Mammary epithelial cell (primary cell): ENCODE measurements at places on chromosomes 6 and 20. TPM values are rescaled to one million over a fixed set of nuclear protein-coding genes. Genes with fewer than 3 reads are reported as not detected.
A peak's percentile ranks its signal among the peaks of the same experiment; 100 is the strongest.

DNA sequence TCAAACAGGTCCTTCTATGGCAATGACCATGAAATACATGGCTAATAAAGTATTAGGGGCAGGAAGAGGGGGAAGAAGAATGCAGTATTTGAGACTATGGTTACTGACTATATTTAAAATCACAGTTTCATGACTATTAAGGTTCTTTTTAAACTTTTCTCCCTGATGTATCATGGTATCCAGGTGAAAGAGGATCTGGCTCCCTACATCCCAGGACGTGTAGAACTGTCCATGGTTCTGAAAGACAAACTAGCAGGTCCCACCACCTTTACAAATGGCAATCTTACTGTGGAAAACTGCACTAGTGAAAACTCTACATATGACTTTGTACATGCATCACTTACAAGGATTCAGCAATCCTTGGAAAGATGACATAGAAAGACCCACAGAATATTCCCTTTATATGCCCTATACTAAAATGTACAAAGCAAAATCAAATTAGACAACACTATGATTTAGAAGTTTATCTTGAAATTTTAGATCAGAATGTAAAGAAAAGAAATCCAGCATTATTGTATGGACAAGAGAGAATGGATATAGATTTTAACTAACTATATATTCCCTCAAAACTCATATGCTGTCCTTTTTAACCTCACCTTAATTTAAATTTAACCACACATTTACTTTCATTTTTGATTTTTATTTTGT lies 33.5 kb downstream of the RPP21 start:
- peak; percentile 28 for DNase-seq

DNA sequence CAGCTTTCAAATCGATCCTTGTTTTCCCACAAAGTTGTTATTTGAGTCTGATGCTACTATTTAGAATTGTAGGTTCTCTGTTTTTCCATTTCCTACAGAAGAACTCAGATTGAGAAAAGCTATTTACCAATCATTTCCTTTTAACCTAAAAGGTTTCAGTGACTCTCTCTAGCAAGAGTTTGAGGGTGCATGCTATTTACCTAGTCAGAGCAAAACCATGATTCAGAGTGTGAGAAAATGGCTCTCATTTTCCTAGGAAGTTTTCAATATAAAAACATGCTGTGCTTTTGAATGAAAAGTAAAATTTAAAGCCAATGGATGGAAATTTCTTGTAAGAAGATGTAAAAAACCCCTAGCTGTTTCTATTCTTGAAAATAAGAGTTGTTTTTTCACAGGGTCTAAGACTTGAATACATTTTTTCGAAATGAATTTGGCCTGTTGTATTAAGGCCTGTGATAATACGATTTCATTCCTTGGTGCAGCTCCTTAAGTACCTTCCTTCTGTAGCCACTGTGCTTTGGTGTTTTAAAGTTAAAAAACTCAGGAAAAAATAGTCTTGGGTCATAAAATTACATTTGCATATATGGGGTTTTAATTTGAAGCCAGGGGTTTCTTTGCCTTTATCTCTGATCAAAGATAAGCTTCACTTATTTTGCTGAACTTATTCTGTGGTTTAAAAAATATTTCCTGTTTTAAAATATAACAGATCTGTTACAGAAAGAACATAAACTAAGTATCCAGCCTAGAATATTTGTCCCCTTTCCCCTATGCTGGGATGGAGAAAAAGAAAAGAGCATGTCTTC lies 18.0 kb upstream of the RSPH3 start:
- DNase-seq, result no peak

GRCh38 chr6:72218125-72218524 lies 331.8 kb downstream of the RIMS1 start:
- DNase-seq, result peak; percentile 11

DNA sequence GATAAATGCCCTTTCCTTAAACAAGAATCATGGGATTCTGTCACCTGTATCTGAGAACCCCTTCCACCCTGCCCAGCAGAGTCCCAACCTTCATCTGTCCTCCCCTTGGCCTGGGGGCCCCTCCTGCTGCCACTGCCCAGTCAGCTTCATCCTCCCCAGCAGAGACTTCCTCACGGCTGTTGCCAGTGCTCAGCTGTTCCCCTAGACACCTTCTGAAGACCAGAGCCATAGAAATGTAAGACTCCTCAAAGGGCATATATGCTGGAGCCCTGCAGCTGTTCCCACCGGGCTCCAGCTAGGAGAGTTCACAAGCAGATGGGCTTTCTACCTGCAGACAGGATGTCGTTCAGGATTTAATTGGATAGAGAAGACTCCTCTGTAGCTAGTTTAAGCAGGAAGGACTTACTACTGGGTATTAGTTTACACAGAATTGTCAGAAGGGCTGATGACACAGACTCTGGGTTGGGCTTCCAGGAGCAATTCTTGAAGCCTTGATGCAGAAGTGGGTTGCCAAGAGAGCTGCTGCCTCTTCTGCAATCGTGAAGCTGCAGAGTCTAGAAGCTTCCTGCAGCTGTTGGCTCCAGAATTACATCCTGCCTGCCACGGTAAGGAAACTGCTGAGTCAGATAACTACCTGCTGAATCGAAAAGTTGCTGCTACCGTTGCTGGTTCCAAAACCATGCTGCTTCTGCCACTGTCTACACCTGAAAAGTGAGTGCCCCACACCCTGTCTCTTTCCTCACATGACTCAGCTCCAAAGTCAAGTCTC lies 57.1 kb upstream of the MLN start:
- no peak for DNase-seq

DNA sequence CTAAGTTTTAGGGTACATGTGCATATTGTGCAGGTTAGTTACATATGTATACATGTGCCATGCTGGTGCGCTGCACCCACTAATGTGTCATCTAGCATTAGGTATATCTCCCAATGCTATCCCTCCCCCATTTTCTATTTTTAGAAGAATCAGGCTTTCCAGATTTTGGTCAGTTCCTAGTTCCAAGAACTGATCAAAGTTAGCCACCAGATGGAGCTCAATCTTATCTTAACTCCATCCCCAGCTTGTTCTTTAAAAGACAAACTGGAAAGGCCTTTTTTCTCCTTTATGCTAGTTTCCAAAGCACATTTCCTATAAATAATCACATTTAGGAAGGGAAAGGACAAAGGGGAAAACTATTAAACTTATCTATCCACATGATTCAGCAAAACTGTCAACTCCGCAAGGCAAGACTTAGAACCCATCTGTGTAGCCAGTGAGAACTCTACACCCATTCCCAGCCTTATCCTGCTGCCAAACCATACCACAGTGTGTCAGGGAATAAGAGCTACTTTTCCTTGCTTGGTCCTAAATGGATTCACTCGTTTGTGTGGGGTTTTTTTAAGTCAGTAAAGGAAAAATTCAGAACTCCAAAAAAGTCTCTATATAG lies 22.8 kb upstream of the KHDC1 start:
- peak; percentile 30 for DNase-seq

DNA sequence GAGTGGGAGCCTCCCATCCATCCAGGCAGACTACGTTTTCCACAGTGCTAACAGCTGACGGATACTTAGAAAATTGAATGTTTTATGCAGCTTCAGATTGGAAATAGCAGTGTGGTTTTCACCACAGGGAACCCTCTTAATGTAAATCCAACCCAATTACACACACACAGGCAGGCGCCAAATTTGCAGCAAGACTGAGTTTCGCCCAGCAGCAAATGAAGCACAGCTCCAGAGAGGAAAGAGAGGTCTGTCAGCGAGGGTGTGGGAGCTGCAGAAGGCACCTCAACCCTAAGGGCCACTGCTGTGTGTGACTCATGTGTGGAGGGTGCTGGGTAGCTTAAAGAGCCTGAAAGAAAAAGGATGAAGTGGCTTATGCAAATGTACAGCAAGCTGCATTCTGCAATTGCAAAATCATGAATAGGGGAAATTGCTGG lies 365.7 kb downstream of the MAFB start:
- DNase-seq, result peak; percentile 14

- no peak for DNase-seq
These were observed 41.0 kb downstream of the QKI start for GRCh38 chr6:163455552-163455951.

- DNase-seq, result no peak
These were observed 225.0 kb upstream of the TENT5A start for GRCh38 chr6:81977486-81977885.

- peak; percentile 94 for DNase-seq
These were observed 5.5 kb downstream of the UBR2 start for GRCh38 chr6:42569102-42570028.

DNA sequence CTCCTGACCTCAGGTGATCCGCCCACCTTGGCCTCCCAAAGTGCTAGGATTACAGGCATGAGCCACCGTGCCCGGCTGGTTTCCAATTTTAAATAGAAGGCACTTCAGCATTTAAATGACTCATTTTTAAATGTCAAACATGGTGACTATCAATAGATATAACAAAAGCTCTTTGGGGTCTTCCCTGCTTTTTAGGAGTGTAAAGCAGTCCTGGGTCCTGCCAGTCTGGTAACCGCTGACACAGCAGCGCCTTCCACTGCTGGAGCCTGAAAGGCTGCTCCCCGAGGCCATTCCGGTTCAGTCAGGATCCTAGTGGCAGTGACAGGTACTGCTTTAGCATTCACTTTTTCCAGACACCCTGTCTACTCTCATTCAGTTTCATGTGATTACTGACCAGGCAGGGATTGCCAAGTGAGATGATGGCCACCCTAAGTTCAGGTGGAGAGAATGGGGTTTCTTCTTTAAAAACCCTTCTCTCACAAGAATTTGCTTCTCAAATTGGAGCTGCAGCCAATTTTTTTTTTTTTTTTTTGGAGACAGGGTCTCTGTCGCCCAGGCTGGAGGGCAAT lies 5.1 kb downstream of the DIDO1 start:
- peak; percentile 68 for DNase-seq

The ACTL10 gene
- 0.79 TPM for polyA plus RNA-seq

The BPIFB4 gene
- not detected for polyA plus RNA-seq

The MYCT1 gene
- polyA plus RNA-seq, result not detected

The STX11 gene
- polyA plus RNA-seq, result 1.0 TPM

The CTCFL gene
- polyA plus RNA-seq, result not detected

The PPP1R16B gene
- not detected for polyA plus RNA-seq
